ENCODE measurements at places on chromosomes 11 and 22.

DNA sequence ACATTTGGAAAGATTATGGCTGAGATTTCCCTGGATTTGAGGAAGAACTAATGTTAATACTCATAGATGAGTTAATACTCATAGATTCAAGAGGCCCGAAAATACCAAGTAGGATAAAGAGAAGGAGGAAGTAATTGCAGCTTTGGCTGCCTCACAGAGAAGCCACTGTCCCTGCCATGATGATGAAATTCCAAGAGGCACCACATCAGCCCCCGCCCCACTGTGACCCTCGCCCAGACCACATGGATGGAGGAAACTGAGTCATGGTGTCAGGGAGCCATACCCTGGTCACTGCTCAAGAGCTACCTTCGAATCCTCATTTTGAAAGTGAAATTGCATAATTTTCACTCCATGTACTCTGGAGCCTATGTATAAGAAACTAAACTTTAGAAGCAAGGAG lies 92.9 kb upstream of the SLC22A12 start:
- DNase-seq = no peak

DNA sequence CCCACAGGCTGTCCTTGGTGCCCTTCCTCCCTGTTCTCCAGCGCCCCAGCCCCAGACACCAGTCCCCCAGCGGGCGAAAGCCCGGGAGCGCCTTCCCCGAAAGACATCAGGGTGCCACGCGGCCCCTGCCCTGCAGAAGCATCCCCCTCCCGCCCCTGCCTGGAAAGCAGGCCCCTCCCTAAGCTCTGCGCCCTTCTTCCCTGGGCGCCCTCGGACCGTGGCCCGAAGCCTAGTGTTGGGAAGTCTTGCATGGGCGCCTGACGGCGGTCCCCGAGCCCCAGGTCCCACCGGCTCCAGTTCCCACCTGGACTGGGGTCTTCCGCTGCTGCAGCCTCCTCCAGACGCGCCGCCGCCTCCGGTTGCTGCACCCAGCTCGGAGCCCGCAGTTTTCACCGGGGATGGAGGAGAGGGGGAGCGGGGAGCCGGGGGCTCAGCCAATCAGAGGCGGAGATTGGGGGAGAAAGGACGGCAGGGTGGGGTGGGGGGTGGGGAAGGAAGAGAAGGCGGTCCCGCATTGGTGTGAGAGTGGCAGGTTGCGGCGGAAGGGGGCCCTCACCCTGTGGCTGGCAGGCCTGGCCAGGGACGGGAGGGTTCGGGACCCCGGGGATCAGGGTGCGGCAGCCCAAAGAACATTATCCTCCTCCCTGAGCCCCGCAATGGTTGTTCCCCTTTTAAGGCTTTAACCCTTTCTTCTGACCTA lies at the start of gene THY1:
TSS of gene THY1 (minus strand) at position 364 of the 700 bp plus-strand sequence. CDS start 2,267 bp downstream, outside the sequence.
- DNase-seq = no peak

DNA sequence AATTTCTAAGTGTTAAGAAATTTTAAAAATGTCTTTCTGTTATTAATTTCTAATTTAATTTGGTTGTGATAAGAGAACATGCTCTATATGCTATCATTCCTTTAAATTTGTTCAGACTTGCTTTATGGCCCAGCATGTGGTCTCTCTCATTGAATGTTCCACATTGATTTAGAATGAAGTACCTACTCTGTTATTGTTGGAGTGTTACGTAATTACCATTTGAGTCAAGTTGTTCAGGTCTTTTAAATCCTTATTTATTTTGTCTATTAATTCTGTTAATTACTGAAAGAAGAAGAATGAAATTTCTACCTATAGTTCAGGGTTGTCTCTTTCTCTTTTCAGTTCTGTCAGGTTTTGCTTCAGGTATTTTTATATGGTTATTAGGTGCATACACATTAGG lies 57.0 kb downstream of the PRMT3 start:
- DNase-seq = no peak

- DNase-seq = no peak
These were observed 10.4 kb downstream of the P2RY2 start for GRCh38 chr11:73228268-73229134.

DNA sequence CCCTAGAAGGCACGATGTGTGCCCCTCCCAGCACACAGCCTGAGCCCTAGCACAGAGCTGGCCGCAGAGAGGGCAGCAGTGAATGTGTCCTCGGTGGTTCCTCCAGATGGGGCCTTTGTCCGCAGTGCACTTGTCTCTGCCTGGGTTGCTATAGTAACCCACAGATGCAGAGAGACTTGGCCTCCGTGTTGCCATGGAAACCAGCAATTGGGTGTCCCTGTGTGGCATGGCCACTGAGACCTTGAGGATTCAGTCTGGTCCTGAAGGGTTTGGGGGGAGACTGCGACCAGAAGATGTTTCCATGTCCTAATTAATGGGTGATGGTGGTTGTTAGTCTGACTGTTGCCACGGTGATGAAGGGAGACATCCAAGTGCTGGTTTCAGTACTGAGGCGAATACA lies 42.6 kb upstream of the TUB start:
- DNase-seq = no peak

GRCh38 chr11:111417766-111418435 lies 38.8 kb upstream of the POU2AF1 start:
- no peak for DNase-seq

DNA sequence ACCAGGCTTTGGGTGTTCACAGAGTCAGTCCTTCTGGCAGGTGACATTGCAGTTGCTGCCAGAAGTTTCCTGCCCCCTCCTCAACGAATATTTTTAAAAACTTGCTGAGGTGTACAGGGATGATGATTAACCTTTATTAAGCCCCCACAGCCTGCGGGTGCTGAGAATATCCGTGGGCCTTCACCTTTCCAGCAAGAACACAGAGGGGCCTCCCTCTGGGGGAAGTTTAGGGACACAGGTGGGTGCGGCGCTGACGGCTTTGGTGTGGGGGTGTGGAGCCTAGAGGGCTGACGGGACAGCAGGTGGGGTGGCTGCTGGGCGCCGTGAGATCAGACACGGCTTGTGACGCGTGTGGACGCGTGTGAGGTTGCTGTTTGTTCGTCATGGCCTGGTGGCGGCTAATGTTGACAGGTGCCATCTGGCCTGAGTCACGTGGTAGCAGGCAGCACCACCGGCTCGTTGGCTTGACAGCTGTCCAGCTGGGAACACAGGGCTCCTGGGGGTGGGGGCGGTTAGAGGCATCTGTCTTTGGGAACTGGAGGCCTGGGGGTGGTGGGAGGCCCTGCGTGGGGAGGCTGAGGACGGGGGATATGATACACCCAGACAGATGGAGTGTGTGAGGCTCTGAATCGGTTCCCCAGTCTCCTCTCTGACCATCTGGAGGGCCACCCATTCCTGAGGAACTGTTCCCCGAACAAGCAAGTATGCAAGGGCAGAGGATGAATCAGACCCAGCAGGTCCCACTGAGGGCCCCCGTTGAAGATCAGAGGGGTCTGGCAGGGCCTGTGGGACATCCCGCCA lies 12.5 kb upstream of the LRRC10B start:
- peak; percentile 82 for DNase-seq

- DNase-seq = no peak
These were observed 50.1 kb downstream of the RELT start for GRCh38 chr11:73426219-73426850.

GRCh38 chr22:38097557-38098409 lies 12.7 kb downstream of the BAIAP2L2 start:
- no peak for DNase-seq

DNA sequence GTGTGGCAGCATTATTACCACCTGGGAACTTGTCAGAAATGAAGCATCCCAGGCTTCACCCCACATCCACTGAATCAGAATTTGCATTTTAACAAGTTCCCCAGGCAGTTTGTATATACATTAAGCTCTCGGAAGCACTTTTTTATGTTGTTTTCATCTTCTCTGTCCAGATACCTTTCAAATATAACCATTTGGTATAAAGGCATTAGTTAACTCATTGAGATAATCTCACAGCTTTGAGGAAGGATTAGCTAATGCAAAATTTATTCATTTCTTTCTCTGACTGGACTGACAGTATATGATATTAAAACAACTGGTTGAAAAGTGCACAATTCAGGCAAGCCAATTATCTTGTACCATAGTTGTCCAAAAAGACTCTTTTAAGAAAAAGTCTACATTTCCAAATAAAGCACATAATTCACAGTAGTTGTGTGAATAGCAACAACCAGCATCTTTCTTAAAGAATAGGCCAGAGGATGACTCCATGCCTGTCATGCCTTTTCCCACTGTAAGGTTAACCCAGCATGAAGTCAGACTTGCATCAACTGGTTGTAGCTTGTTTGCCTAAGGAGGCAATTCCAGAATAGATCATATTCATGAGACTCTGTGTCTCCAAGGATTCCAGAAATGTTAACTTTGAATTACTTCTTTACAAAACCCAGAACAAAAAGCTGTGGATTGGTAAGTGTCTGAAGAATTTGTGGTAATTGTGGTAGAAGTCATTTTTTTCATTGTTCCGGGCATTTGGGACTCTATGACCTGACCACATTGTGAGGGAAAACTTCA lies 254.3 kb upstream of the SESN3 start:
- DNase-seq = no peak

Data from NCI-H510A (cell line).